ENCODE measurements at places on chromosomes 2 and 18. TPM values are rescaled to one million over a fixed set of nuclear protein-coding genes. Genes with fewer than 3 reads are reported as not detected.

GRCh38 chr2:112164876-112165275 is 26.7 kb downstream of the FBLN7 start:
- no peak overlapping the region for H3K4me3 ChIP-seq
- H3K4me1 ChIP-seq, result no peaks in the 10 kb centered on the region
- DNase-seq, result no peak
- no peaks in the 10 kb centered on the region for H3K36me3 ChIP-seq

- DNase-seq, result no peak
- no peak overlapping the region for H3K4me3 ChIP-seq
- no peak overlapping the region for H3K27ac ChIP-seq
- no peaks in the 10 kb centered on the region for H3K27me3 ChIP-seq
- H3K36me3 ChIP-seq, result no peaks in the 10 kb centered on the region
Observed at GRCh38 chr2:169172151-169172735, 102.9 kb downstream of the DHRS9 start.

DNA sequence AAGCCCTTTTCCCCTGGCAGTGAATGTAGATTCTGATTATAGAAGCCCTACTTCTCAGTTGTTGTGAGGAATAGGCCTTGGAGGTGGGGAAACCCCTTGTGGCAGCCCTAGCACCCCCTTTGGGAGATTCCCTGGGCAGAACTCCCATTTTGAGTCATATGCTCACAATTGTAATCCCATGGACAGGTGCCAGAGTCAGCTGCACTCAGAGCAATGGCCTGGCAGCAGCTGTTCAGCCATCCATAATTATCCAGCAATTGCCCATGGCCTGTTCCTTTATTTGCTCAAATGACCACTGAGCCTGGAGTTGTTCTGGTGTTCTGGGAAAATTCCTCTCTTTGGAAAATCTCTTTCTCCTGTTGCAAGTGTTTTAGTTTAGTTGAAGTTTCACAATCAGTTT is 71.7 kb downstream of the PTRHD1 start:
- peak; percentile 66 for DNase-seq
- no peaks in the 10 kb centered on the region for H3K27me3 ChIP-seq
- H3K36me3 ChIP-seq, result peaks cover 21% of the 10 kb centered on the region
- no peak overlapping the region for H3K4me3 ChIP-seq
- H3K27ac ChIP-seq, result peak overlapping the region; percentile 55

DNA sequence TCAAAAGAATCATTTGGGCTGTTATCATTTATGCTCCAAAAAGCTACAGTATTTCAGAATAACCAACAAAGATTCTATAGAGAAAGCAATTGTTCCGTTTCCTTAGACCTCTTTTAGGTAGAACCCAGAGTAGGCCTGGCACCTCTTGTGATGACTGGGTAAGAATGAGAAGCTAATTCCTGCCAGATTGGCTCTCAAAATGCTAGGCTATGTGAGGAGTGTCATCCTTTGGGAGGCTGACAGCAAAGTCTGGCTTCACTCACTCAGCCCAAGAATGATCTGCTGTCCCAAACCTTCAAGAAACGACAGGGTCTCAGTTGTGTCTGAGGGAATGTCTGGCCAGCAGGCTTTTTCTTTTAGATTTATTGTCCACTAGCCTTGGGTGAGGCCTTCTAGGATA is 4.5 kb downstream of the CERS6 start:
- no peaks in the 10 kb centered on the region for H3K4me1 ChIP-seq
- H3K36me3 ChIP-seq, result no peaks in the 10 kb centered on the region
- H3K27me3 ChIP-seq, result no peaks in the 10 kb centered on the region
- DNase-seq, result no peak
- H3K27ac ChIP-seq, result no peak overlapping the region
- no peak overlapping the region for H3K4me3 ChIP-seq

- no peaks in the 10 kb centered on the region for H3K27me3 ChIP-seq
- peaks cover 7% of the 10 kb centered on the region for H3K4me1 ChIP-seq
- H3K27ac ChIP-seq, result no peak overlapping the region
Observed at GRCh38 chr2:128374711-128375413, 56.2 kb upstream of the HS6ST1 start.

GRCh38 chr2:59589881-59590280 is 963.6 kb downstream of the BCL11A start:
- H3K27ac ChIP-seq, result no peak overlapping the region
- no peak for DNase-seq
- H3K4me3 ChIP-seq, result no peak overlapping the region
- no peaks in the 10 kb centered on the region for H3K36me3 ChIP-seq
- no peaks in the 10 kb centered on the region for H3K4me1 ChIP-seq
- H3K27me3 ChIP-seq, result no peaks in the 10 kb centered on the region

- H3K27me3 ChIP-seq, result no peaks in the 10 kb centered on the region
- peaks cover 4% of the 10 kb centered on the region for H3K4me1 ChIP-seq
- no peak overlapping the region for H3K4me3 ChIP-seq
Observed at GRCh38 chr2:97845818-97846217, 132.4 kb downstream of the ZAP70 start.

- no peak overlapping the region for H3K4me3 ChIP-seq
- H3K27ac ChIP-seq, result no peak overlapping the region
- H3K27me3 ChIP-seq, result no peaks in the 10 kb centered on the region
- no peaks in the 10 kb centered on the region for H3K4me1 ChIP-seq
- no peak for DNase-seq
Observed at GRCh38 chr2:57313678-57314077, 732.9 kb upstream of the VRK2 start.

DNA sequence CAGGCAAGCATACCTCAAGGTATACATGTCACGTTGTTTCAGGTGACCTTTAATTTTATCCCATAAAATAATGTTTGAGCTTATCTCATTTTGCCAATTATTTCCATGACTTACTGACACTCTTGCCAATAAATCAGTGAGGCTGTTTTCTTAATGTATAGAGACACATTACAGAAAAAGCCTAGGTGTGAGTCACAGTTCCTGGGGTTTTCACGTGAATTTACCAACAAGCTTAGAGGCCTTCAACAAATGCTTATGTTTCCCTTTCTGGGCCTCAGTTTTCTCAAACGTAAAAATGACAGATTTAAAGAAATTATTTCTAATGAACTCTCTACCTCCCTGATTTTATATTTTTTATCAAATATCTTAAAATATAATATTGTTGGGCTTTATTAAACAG is 517.5 kb upstream of the SPHKAP start:
- H3K27ac ChIP-seq, result no peak overlapping the region
- H3K27me3 ChIP-seq, result no peaks in the 10 kb centered on the region
- H3K36me3 ChIP-seq, result no peaks in the 10 kb centered on the region
- H3K4me3 ChIP-seq, result no peak overlapping the region
- no peaks in the 10 kb centered on the region for H3K4me1 ChIP-seq
- no peak for DNase-seq

TGFA gene
- 1.0 TPM for total RNA-seq

RASGRP3 gene
- 47.8 TPM for total RNA-seq

Measured in heart left ventricle (tissue), 16 donors.